ENCODE measurements at places on chromosomes 4 and X.

DNA sequence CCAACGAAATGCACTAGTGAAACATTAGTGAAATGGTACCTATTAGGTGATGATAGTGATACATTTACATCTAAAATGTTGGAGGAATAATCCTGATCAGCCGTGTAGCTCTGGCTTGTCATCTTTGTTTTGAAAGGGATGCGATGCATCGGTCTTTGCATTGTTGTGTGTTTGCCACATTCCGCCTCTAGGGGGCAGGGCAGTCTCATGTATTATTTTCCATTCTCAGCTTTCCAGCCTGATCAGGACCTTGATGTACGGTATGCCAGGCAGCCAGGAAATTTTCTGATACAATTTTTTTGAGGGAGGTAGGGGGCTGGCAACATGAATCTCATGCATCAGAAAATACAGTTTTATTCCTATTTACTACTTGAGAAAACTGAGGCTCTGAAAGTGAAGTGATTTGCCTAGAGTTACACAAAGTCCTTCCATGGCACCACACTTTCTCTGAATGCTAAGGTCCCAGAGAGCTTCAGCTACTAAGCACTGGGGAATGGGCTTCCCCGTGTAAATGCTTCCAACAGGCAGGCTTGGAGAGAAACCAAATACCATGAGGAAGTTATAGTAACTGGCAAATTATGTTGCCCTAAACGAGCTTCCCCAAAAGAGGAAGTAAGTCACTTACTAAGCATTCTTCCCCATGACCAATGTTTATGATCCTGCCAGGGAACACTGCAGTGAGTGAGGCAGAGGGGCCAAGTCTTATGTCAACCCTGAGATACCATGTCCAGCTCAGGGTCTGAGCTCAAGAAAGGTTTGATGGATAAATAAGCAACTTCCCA lies 31.8 kb upstream of the IQSEC2 start:
- DNase-seq: peak; percentile 24

- DNase-seq: no peak
Measured at GRCh38 chr4:112279025-112279881, 6.5 kb downstream of the TIFA start.

- DNase-seq: no peak
Measured at GRCh38 chr4:38696697-38697096, 32.7 kb downstream of the KLF3 start.

DNA sequence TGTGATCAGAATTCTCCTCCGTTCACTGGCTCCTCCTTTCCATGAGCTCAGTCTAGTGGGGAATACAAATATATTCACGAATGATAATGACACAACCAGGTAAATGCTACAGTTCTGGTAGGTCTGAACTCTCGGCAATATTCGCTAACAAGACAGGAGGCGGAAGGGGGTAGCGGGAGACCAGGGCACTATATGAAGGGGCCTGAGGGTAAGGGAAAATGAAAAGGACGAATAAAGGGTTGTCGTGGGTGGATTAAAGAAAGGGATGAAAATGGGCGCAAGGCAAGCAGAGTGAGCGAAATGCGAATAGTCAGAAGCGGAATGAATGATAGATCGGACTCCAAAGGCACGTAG lies 743 bp downstream of the NKAP start:
- no peak for DNase-seq

DNA sequence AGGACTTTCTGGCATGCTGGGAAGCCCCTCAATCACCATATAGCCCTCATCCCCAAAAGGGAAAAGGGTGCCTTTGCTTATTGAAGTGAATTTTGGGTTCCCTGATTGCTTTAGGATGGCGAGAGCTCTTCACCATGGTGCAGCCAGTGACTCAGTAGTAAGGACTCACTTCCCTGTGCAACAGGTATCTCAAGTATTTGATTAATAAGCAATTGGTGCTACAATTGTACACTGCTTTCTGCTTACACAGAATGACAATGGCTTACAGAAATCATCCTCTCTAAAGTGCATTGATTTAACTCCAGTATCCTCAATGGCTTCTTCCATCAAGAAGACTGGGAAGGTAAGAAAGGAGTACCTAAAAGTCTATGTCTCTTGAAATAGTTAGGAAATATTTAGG lies 143.7 kb upstream of the SMIM10 start:
- no peak for DNase-seq

- DNase-seq: no peak
Measured at GRCh38 chr4:184475498-184475897, 1.1 kb upstream of the IRF2 start.
